ENCODE measurements at places on chromosomes 7 and 10.

DNA sequence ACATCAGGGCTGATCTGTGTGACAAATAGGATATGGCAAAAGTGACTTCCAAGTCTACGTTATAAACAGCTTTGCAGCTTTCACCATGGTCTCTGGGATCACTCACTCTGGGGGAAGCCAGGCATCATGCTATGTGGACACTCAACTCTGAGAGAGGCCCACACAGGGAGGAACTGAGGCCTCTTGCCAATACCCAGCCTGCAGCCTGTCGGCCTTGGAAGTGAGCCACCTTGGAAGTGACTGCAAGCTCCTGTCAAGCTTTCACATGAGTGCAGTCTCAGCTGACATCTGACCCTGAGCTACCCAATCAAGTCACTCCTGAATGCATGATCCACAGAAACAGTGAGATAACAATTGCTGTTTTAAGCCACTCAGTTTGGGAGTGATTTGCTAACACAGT lies 56.5 kb downstream of the MMRN2 start:
- DNase-seq = no peak

DNA sequence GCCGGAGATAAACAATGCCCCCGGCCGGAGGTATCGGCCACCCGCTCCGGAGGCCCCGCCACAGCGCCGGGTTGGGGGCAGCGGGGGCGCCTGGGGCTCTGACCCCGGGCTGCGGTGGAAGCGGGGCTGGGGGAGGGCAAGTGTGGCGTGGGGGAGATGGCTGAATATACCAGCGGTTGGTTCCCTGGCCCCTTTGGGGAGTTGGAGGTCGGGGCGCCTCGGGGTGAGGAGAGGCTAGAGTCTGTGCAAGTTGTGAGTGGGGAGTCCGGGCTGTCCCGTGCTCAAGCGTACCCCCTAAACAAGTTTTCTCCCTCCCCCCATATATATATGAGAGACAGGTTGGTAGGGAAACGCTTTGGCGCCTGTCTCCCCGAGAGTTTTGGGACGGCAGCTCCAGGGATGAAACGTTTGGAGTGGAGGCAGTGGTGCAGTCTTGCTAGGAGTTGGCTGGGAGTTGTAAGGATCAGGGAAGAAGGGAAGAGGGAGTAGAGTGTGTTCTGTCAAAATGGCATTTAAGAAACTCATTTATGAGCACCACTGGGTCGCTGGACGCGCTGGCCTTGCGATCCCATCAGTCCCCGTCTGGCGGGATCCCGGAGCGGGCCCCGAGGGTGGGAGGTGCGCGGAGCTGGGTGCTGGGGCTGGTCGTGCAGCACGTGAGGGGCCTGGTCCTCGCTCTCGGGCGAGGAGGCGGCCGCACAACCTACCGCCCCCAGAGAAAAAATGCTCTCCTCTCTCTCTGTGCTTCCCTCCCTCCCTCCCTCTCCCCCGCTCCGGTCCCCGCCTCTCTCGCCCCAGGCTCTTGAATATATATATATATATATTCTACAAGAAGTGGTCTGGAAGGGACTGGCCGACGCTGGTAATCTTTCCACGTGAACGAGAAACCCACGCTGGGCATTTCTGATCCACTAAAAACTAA lies 1.1 kb downstream of the TET1 start:
- peak; percentile 62 for DNase-seq

- DNase-seq = no peak
Measured at GRCh38 chr7:159143780-159144757, 598 bp downstream of the VIPR2 start.

- DNase-seq = no peak
Measured at GRCh38 chr10:43905512-43906236, 257.0 kb upstream of the ZNF32 start.

- peak; percentile 45 for DNase-seq
Measured at GRCh38 chr10:47438857-47439474, 44.9 kb downstream of the ANXA8 start.

GRCh38 chr10:3473271-3473670 lies 300.7 kb upstream of the PITRM1 start:
- DNase-seq = no peak

GRCh38 chr10:132642732-132643008 lies 105.1 kb downstream of the INPP5A start:
- peak; percentile 36 for DNase-seq

- DNase-seq = no peak
Measured at GRCh38 chr10:44264244-44264643, 120.7 kb downstream of the CXCL12 start.

DNA sequence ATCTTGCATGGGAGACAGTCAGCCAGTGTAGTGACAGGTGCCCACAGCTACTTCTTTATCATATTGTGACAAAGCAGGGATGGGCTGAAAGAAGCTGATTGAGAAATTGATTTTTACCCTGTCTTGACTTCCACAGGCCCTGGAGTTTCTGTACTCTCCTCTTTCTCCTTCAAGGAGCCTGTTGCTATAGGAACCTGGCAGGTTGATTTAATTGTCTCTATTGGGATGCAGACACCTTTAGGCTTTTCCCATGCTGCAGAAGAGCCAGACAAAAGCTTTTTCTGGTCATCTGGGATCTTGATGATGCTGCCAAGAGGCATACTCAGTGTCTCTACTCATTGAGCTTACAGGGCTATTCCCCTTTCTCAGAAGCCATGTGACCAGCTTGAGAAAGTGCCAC lies 754.8 kb downstream of the KCNMA1 start:
- DNase-seq = no peak

DNA sequence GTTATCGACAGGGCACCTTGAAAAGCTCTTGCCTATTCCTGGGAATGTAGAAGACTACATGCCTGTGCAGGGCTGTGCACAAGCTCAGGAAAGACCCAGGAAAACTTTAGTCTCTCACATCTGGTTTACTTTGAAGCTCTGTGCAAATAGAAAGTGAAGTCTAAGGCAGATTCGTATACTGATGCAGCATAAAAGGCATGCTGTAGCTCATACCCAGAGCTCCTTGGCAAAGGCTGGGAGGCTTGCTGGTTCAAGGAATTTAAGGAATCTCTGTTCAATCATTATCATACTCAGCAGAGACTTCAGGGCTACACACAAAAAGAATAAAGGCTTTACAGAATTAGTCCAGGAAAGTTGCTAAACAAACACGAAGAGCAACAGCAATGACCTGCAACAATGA lies 192.0 kb downstream of the OTUD1 start:
- DNase-seq = no peak

GRCh38 chr10:114402871-114403540 lies 1.3 kb downstream of the AFAP1L2 start:
- DNase-seq = peak; percentile 18

DNA sequence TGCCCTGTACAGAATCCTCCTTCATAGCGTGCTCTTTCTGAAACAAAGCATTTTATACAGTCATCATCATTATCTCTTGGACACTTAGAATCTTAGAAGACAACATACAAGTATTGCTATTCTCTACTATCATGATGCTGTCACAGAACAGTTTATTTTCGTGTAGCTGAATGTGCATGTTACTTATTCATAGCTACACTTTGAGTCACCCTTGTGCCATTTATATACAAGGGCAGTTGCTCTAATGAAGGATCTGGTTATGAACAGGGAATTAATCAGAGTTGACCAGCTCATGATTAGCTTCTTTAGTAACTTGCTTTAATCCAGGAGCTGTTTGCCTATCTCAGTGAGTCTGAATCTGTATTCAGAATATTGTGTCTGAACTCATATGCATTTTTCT lies 11.2 kb downstream of the CASP2 start:
- no peak for DNase-seq

DNA sequence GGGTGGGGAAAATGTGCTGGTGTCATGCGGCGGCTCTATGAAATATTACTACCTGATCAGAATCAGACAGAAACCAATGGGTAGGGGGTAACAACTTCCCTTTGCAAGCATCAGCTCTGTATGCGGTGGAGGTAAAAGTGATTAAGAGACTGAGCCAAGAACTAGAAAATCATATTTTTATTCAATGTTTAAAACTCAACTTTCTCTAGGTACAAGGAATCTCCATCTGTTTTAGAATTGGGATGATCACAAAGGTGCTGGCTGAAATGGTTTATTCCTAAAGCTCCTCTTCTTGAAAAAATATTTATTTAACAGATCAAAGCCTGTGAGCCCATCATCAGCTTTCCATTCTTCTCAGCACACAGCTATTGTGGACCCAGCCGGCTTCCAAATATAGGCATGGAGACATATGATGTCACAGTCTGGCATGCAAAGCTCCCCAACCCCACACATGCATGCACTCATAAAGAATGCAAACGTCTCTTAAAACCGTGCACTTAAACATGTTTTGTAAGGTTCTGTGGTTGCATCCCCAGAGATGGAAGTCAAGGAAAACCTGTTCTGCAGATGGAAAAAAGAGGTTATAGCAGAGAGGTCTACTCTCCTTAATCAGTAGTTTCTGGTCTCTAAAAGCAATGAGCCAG lies 126.0 kb downstream of the SKIDA1 start:
- peak; percentile 82 for DNase-seq

- DNase-seq = no peak
Measured at GRCh38 chr7:22944022-22944421, 69.9 kb downstream of the HYCC1 start.

- no peak for DNase-seq
Measured at GRCh38 chr10:87547734-87548311, 43.1 kb downstream of the MINPP1 start.

- peak; percentile 34 for DNase-seq
Measured at GRCh38 chr7:134697205-134697886, 50.7 kb downstream of the BPGM start.

- DNase-seq = no peak
Measured at GRCh38 chr7:47198159-47198558, 383.8 kb downstream of the TNS3 start.

- DNase-seq = peak; percentile 51
Measured at GRCh38 chr7:104914421-104914820, 99.6 kb upstream of the KMT2E start.

- DNase-seq = peak; percentile 13
Measured at GRCh38 chr7:21844742-21845141, 101.0 kb downstream of the CDCA7L start.

DNA sequence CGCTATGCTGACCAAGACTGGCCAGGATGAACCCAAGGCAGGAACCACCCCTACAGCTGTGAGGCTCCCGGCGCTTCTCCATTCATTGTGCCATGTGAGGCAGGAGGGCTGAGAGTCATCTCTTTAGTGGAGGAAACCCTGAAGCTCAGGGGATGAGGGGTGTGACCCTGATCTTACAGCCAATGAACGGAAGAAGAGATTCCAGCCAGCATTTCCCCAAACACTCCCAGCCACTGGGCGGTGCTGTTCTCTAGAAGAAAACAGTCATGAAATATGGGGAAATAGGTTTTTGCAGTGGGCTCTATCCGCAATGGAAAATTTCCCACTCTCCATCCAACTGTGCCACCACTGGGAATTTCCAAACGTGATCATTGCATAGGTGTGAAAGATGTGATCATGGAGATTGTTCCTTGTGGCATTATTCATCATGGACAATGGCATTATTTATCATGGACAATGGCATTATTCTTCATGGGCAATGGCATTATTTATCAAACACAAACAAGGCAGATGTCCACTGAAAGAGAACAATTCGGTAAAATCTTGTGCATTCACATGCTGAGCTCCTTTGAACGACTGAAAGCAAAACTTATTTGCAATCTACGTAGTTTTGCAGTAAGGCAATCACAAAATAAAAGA lies 14.0 kb upstream of the SLC18A2 start:
- DNase-seq = peak; percentile 80

DNA sequence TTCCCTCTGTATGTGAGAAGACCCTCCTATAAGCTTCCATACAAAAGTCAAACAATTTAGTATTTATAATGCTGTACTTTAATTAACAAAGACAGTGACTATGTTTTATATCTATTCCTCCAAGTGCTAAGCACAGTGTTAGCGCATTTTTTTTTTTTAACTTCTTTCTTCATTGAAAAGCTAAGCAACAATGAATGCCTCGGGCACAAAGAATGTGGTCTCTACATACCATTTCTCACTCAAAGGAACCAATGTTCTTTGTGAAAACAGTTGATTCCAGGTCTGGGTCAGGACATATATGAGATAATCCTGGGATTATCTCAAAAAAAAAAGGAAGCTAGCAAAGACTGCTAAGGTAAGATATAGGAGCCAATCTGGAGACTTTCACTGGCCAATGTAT lies 26.2 kb upstream of the REEP3 start:
- no peak for DNase-seq

DNA sequence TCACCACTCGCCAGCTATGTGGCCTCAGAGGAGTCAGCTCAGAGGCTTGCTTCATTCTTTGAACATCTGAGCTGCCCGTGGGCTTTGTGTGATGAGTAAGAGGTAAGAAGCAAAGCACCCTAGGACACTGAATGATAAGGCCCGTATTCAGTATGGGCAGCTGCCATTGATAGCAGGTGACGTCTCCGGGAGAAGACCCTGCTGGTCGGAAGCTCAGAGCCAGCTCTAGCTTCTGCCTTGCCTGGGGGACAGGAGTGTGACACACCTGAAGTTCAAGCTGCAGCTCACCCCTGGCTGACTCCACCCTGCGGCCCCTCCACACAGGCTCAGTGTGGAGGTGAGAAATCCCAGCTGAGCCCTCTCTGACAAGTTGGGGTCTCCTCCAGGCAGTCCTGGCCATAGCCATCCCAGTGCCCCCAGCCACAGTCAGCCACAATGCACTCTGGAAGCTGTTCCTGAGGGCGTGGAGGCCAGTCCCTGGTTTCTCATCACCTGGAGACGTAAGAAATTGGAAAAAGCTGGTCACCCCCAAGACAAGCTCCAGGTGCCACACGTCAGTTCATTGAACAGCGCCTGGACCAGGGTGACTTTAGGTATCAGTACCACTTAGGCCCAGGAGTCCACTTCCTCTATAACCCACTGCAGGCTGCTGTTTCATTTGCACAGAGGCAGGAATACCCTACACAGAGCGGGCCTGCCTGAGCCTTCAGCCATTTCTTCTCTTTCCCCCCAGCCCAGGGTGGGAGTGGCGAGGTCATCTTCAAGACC lies 164.9 kb upstream of the RHEB start:
- no peak for DNase-seq

- DNase-seq = no peak
Measured at GRCh38 chr10:15486404-15486803, 115.3 kb upstream of the FAM171A1 start.

- no peak for DNase-seq
Measured at GRCh38 chr7:30968294-30968693, 4.5 kb downstream of the GHRHR start.

GRCh38 chr7:39271402-39271801 lies 293.7 kb downstream of the POU6F2 start:
- peak; percentile 92 for DNase-seq

DNA sequence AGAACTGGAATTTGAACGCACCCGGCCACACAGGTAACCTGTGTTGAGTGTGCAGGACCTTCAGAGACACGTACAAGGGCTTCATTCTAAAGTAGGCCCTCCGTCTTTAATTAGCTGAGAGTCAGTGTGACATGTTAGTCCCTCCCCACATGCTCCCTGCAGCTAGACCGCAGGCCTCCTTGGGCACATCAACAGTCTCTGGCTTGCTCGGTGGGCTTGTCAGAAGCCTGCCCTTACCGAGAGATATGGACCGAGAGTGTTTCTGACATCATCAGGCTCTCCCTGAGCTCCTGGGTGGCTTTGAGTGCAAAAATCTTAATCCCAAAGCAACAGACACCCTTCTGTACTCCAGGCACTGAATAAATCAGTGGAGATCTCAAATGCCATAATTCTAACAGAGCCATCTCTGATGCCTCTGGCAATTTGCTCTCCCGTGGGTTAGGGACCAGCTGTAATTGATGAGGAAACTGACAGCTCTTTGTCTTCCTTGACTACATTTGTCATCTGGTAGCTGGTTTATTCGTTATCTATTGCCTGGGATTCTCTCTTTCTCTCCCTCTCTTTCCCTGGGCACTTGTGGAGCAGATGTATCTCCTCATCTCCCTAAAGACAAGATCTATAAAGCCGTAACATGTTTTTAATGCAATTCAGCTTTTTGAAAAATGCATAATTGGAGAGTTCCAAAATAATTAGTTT lies 850.6 kb downstream of the TYW1 start:
- DNase-seq = no peak

Data from NCI-H69 (cell line).